ENCODE measurements at places on chromosomes 16 and 17.

DNA sequence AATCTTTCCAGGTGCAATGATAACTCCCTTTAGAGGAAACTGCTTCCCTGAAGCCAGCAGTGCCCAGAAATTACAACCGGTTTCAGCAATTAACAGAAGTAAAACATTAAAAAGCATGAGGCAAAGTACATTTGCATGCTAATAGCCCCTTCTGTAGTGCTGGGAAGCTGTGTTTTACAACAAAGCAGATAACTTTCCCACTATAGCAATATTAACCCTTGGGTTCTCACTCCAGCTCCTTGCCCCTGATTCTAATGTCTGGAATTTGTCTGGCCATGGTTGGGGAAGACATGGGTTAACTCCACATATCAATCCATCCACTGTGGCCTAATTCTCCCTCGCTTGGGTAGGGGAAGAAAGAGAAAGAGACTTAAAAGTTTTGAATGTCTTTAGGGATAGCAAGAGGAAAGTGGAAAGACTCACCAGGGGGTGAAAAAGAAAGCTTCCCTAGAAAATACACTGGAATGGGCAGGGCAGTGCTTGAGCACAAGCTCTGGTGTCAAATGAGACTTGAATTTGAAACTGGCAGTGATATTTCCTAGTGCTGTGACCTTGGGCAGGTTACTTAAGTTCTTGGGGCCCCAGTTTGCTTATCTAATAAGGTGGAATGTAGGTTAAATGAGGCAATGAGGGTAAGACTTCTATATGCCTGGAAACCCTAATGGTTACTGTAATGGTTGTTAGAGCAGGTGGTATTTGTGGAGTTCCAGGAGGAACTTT lies 102.0 kb downstream of the SOX9 start:
- DNase-seq, result no peak

DNA sequence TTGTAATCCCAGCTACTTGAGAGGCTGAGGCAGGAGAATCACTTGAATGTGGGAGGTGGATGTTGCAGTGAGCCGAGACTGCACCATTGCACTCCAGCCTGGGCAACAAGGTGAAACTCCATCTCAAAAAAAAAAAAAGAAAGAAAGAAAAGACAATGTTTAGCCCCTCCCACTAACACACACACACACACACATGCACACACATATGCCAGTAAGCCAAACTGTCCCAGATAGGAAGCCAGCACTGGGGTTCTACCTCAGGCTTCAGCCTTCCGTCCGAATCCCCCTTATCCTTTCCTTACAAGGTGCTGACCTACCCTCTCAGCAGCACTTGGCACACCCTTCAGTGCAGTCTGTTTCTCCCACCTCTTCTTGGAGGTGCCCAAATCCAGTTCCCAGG lies 8.7 kb upstream of the KCNH6 start:
- no peak for DNase-seq

- no peak for DNase-seq
Observed at GRCh38 chr16:76297941-76298340, 20.7 kb downstream of the CNTNAP4 start.

DNA sequence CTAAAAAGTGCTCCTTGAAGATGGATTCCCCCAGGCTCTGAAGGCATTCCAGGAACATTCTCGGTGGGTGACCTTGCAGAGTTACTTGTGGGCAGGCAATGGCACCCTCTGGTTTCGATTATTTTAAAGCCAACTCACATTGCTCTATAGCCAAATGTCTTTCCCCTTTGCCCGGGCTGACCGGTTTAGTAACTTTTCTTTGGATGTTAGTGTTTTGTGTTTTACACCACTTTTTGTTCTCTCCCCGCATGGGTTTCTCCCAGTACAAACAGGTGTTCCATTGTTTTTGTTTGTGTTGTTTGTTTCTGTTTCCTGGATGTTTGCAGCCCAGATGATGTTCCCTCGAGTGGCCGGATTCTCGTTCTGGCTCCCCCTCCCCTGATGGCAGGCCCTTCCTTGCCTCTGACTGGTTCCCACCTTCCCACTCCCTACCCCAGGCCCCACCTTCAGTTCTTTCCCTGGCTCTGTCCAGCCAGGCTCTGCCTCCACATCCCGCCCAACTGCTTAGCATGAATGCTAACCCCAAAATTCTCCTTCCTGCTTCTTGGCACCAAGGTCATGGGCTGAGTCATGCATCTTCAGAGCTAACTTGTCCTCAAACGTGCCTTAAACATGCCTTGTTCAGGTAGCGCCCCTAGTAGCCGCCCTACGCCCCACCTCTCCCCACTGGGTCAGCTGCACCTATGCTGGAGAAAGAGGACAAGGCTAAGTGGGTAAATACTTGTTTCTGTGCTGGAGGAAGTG lies 40.6 kb downstream of the ELAC2 start:
- no peak for DNase-seq

All from CD4-positive, alpha-beta T cell (primary cell).